ENCODE measurements at places on chromosomes 4 and X. TPM values are rescaled to one million over a fixed set of nuclear protein-coding genes. Genes with fewer than 3 reads are reported as not detected.

DNA sequence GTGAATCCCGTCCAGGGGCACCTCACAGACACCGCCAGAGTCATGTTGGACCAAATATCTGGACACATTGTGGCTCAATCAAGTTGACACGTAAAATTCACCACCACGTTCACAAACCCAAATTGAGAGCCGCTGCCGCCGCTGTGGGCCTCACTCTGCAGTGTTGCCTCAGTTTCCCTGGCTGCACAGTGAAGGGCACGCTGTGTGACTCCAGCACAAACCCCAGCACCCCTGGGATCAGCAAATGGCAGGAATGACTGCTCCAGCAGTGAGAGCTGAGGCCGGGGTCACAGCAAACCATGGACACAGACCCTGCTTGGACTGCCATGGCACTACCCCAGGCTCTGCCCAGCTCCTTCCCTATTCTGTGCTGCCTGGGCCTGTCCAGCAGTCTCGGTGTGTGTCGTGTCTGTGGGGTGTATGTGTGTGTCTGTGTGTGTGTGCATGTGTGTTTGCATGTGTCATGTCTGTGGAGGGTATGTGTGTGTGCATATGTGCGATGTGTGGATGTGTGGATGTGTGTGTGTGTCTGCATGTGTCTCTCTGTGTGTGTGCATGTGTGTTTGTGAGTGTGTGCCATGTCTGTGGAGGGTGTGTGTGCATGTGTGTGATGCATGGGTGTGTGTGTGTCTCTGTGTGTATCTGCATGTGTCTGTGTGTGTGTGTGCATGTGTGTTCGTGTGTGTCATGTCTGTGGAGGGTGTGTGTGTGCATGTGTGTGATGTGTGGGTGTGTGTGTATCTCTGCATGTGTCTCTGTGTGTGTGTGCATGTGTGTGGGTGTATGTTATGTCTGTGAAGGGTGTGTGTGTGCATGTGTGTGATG, 52.2 kb upstream of the ADRA2C start:
- no peak for DNase-seq

DNA sequence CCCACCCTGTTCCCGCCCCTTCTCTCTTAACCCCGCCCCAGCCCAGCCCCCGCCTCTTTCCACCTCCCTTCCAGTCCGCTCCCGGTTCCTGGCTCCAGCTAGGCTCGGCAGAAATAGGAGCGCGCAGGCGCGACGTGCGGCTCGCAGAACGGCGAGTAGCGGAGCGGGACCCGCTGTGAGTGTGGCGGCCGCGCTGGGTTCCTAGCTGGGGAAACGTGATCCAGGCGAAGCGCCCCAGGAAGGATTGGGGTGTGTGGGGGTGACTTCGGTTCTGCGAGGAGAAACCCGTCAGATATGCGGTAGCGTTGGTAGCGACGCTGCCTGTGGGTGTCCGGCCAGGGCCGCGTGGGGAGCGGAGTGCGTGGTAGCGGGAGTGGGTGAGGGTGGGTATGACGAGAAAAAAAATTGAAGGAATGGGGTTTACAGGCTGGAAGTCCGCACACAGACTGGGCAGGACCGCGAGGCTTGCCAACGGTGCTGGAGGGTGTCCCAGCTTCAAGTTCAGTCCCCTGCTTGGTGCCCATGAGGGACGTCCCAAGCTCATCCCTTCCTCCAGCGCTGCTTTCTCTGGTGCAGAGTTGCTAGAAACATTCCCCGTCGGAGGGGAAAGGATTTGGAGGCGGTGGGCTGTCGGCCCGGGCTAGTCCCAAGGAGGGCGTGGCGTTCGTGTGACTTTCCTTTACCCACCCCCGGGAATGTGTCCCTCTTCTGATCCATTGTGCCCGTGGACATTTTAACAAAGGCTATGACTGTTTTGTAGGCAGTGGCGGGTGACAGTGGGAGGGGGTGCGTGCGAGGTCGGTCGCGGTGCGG, at the start of gene PRRG1:
TSS of gene PRRG1 (plus strand) at position 144 of the 813 bp plus-strand sequence. CDS start 56,886 bp downstream, outside the sequence.
- DNase-seq, result peak; percentile 90

DNA sequence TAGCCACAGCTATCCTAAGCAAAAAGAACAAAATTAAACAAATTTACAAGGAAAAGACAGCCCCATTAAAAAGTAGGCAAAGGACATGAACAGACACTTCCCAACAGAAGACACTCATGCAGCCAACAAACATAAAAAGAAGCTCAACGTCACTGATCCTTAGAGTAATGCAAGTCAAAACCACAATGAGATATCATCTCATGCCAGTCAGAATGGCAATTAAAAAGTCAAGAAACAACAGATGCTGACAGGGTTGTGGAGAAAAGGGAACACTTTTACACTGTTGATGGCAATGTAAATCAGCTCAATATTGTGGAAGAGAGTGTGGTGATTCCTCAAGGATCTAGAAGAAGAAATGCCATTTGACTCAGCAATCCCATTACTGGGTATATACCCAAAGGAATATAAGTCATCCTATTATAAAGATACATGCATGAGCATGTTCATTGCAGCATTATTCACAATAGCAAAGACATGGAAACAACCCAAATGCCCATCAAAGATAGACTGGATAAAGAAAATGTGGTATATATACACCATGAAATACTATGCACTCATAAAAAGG, 163.0 kb upstream of the TET2 start:
- DNase-seq, result no peak

DGAT2L6 gene
- not detected for total RNA-seq

- no peak for DNase-seq
These were observed 1681.9 kb upstream of the ADGRL3 start for GRCh38 chr4:59518005-59518823.

- no peak for DNase-seq
These were observed 6.3 kb upstream of the ADGRA3 start for GRCh38 chr4:22522206-22522605.

- DNase-seq, result peak; percentile 17
These were observed at the start of gene AFF2 for GRCh38 chrX:148500423-148501385. Gene AFF2 (plus strand): TSS chrX:148500617. CDS start chrX:148501098, 481 bp downstream.

GRCh38 chrX:108245462-108245861, 153.9 kb downstream of the ATG4A start:
- DNase-seq, result no peak

DNA sequence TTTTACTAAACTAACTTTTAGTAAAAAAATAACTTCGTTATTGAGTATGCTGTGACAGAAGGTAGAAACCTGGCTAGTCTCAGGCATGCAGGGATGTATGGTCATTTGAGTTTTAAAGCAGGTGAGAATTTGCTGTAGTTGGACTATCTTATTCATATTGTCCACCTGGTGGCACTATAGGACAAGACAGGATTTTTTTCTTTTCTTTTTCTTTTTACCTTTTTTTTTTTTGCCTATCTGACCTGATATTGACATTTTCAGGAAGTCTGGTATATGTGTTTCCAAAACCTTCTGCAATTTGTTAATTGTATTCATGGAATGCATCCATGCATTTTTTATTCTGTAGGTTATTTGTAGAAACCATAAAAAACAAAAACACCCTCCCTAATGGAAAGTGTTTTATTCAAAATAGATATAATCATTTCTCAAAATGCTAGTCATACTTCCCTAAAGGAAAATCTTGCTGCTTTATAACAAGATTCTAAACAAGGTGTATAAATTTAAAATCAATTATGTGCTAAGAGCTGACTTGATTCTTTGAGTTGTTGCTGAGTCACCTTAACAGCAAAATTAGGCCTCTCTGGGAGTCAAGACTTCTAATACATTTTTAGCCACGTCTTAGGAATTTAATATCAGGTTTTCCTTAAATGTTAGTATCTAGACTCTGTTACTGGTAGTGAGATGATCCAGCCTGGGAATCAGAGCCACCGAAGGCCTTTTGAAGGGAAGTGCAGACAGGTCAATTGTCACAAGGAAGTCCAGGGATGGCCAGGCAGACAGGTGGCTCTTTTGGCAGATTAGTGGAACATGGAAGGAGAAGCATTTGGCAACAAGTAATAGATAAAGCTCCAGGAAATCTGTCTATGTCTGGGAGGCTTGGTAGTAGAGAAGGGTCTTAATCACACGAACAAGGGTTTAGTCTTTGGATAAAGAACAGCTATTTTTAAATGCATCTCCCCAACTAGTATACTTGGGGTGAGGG, 201.3 kb upstream of the GNPDA2 start:
- DNase-seq, result peak; percentile 60

DNA sequence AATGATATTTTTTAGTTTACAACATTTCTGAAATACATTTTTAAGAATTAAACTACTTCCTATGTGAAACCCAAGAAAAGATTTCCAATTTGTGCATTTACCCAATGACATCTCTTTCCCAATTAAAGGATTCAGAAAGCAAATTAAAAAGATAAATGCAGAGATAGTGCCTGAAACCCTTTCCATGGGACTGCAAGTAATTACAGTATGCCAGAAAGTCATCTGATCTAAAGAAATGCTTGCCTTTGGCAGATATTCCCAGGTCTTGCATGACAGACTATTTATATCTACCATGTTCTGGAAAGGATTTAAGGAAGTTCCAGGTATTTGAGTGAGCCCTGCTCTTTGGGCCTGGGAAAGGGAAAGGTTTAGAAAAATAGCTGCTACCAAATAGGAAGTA, 41.6 kb upstream of the CXorf38 start:
- DNase-seq, result no peak

GRCh38 chrX:28628120-28628519, 40.9 kb downstream of the IL1RAPL1 start:
- DNase-seq, result no peak

GRCh38 chr4:11287055-11287454, 141.6 kb downstream of the HS3ST1 start:
- no peak for DNase-seq

DNA sequence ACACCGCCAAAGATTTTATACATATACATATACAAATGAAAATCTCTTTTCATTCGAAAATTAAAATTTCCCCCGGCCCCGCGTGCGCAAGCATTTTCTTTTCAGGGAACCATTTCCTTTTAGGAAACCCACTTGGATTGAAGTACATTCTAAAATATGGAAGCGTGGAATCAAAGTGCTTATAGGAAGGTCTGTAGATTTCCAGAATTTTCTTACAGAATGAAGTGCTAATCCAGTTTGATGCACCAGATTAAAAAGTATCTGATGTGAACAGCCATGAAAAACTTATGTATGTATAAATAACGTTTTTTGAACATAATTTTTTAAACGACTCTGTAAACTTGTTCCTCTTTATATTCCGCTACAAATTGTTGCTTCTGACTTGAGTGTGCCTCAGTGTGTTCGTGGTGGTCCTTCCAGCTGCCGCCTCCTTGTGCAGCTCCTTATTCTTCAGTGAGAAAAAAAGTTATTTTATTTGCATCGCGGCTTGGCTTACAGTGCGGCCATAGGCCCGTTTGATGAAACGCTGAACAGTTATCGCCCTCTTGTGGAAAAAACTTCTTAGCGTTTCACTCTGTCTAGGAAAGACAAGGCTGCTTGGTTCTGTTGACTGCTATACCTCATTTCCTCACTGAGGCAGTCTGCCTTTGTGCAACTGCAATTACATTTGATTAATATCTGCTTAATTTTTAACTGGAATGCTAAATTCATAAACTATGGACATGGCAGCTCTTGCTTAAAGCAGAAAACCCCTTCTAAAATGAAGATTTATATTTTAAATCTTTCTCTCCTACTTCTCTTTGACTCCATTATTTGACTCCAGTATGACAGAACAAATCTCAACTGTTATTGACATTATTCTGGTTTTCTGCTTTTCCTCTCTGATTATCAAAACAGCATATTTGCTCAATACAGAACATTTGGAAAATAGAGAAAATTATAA, 4.7 kb upstream of the NKX6-1 start:
- peak; percentile 90 for DNase-seq

Data from cardiac muscle cell (in vitro differentiated cells and primary cell).